ENCODE measurements at places on chromosomes 2 and 18.

DNA sequence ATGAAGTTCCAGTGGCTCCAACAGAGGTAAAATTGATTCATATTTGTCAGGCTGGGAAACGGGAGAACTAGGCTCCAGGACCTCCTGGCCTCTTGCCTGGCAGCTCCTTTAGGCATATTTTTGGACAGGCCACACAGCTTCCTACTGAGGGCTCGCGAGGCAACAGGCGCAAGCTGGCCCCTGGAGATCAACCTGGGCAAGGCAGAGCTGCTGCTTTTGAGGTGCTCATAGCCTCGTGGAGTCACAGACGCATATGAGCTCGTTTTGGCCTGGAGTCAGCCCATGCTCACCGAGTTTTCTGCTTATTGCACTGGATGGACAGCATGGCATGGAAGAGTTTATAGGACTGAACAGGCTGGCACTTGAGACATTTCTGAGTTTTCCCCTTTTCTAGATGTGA, 97.7 kb downstream of the CAPN13 start:
- no peak for DNase-seq

DNA sequence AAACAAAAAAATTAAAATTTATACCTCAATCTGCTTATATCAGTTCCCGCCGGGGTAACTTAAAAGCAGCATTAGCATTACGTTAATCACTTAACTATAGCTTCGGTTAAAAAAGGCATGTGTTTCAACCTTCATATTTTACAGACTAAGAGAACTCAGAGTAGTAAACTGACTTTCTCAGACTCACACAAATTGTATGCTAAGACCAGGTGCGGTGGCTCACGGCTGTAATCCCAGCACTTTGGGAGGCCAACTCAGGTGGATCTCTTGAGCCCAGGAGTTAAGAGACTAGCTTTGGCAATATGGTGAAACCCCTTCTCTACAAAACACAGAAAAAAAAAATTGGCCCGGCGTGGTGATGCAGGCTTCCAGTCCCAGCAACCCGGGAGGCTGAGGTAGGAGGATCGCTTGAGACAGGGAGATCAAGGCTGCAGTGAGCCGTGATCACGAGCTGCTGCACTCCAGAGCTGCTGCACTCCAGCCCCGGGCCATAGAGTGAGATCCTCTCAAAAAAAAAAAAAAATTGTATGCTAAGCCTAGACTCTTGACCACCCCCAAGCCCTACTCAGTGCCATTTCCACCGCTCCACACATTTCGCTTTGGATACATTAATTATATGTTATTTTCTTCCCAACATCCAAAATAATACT, 2.4 kb downstream of the HNRNPLL start:
- DNase-seq: no peak

- no peak for DNase-seq
These were observed 2.1 kb upstream of the KCNJ3 start for GRCh38 chr2:154696369-154696768.

DNA sequence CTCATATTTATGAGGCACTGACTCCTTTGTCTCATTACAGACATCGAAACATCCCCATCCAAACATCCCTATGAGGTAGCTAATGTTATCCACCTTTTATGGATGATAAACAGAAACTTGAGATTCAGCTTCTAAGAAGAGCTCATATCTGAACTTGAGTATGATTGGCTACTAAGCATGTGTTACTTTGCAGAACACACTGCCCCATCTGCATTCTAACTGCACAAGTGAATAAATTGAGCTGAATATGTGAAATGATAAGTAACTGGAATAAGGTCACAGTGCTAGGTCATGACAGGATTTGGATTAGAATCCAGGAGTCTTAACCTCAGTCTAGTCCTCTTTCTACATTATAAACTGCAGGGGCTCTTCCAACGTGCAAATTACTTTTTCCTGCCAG, 172.7 kb downstream of the SETBP1 start:
- DNase-seq: peak; percentile 21

DNA sequence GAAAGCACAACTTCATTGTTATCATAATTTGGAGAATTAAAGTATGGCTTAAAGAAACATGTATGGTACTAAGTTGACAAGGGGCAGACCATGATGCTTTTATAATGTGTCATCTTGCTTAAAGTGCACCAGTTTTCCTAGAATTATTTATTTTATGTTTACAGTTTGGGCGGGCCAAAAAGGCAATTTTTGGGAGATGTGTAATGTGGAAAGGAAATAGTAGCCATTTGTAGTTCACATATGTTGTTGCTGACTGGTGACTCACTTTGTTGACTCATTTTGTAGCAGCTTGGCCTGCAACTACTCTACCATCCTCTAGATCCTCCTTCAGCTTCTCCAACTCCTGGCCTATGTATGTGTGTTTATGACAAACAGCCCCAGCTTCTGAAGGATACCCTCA, 7.7 kb downstream of the ZSCAN30 start:
- DNase-seq: no peak

DNA sequence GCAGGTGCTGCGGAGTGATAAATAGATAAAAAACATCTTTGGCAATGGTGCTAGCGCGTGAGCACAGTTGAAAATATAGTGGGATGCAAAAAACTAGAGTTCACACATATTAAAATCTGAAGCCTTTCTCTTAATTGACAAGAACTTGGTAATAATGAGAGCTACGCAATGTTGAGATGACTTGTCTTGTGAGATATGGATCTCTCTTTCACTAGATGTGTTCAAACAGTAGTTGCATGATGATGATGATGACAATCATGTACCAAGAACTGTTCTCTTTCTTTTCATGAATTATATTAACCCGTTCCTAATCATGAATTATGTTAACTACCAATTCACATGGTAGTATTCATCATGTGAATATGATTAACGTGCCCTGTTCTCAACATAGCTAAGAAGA, 81.1 kb downstream of the DYNAP start:
- no peak for DNase-seq

DNA sequence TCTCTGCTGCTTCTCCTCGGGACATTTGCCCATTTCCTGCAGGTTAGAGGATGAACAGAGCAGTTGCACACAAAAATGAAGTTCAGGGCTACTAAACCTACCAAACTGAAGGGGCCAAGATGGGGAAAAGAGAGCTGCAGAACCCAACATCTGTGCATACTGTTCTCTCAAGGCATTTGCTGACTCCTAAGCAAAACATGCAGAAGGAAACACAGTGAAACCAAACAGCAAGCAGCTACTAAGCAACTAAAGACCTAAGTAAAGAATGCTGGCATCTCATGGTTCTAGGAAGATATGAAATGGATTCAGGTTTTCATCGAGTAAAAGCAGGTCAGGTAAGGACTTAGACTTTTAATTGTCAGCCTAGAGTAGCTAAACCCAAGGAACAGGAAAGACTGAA, 111.9 kb upstream of the SYT4 start:
- no peak for DNase-seq

DNA sequence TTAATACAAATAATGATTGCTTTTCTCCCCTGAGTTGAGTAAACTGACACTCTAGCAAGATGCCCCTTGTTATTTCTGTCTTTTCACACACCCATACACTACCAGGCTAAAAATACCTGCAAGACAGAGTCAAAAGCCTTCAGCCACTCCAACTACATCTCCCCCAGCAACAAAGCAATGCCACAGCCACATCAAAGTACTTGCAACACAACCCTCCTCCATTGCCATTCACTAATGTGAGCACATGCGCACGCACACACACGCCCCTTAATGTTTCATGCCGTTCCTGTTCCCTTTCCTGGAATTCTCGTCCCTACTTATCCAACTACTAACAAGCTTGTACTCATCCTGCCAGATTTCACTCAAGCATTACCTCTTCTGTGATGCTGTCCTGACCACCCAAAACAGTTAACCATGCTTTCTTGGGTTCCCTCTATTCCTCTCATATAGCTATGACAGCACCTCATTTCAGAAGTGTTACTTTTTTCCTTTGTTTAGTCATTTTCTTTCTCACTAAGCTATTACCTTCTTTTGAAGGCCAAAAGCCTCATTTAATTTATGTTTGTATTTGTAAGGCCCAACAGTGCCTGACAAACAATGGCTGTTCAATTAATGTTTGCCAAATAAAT, 29.6 kb downstream of the SLC25A12 start:
- no peak for DNase-seq
